Left colon (tissue), 2 donors: ENCODE measurements at places on chromosomes 11 and 22.

GRCh38 chr11:78269806-78270205 lies 81.1 kb downstream of the USP35 start:
- no peak for DNase-seq

GRCh38 chr22:28027453-28028448 lies 108.7 kb upstream of the PITPNB start:
- DNase-seq = no peak

DNA sequence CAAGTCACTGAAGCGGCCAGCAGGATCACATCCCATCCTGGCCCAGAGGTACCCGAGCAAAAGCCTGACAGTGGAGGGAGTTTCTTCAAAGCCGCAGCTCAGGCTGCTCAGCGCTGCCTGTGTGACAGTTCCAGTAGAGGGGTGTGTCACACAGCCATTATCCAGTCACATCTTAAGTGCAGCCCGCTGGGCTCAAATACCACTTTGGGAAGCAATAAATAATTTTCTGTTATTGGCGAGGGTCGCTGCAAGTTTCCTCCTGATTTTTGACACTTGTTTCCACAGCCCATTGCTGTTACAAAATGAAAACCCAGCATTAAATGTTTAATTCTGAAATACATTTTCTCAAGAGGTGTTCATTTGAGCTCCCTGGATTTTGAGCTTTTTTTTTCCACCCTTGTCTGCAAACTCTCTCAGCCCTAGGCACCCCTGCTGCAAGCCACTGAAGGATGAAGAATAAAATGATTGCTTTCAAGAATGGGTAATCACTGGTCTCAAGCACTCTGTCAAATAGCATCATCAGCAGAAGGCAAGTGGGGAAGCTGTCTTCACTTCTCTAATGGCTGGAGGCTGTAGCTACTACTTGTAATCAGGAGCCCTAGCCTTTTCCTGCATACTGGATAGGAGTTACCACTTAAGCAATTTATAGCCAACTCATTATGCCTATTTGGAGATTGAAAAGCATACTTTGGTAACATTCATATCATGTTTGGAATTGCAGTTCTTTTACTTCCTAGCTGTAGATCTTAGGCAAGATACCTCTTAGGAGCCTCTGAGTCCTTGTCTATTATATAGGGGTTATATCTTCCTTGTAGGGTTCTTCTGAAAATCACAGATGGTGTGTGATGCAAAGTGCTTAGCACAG lies 373.7 kb downstream of the METTL15 start:
- DNase-seq = no peak

DNA sequence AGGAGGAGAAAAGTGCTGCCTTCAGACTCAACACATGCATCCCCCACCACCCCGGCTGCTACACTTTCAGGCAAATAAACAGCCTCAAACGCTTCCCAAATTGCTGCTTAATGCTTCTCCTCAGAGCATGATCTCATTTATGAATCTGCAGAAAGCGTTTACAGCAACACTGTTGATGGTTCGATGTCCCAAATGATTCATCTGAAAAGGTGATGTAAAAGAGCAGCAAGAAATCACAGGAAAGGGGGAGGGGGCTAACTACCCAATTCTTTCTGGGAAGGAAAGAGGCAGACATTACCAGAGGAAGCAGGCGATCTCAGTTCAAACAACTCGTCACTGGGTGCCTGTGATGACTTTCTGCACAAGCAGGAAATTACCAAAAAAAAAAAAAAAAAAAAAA lies 119.6 kb downstream of the TENM4 start:
- no peak for DNase-seq

- no peak for DNase-seq
Measured at GRCh38 chr22:26670459-26670858, 13.1 kb downstream of the MIAT start.

DNA sequence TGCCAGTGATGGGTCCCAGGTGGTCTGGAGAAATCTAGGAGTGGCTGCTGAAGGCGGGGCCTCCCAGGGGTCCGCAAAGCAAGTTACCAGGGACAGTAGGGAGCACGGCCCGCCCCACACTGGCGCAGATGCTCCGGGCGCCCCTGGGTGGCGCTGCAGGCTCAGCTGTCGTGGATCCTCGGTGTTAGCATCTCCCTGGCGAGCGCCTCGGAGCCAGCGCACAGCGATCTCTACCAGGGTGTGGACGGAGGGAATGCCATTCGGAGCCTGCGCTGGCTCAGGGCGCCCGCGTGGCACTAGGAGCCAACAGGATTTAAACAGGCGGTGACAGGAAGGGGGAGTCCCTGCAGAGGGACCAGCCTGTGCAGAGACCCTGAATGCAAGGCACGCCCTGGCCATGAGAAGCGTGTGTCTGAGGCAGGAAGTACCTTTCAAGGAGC lies 20.2 kb downstream of the FADS3 start:
- peak; percentile 56 for DNase-seq

DNA sequence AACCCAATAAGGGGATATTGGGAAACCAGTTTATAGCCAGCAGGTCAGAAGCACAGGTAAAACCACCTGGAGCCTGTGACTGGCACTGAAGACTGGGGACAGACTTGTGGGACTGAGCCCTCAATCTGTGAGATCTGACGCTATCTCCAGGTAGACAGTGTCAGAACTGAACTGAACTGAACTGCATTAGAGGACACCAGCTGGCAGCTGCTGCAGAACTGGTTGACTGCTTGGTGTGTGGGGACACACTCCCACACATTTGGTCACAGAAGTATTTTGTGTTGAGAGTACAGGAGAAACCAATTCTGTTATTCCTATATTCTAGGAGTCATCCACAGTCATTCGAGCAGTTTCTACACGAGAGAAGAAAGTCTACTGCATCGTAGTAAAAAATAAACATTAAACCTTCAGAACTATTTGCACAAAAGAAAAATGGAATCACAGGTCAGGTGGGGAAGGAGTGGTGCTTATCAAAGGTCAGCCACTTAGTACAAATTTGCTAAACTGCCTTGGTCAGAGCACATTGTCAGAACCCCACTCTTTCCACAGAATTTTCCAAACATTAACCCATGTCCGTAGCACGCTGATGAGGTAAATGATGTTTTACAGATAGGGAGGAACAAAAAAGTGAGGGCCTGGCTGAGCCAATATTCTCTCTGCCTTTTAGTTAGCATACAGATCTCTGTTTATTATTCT lies 77.2 kb downstream of the SIK3 start:
- DNase-seq = no peak

DNA sequence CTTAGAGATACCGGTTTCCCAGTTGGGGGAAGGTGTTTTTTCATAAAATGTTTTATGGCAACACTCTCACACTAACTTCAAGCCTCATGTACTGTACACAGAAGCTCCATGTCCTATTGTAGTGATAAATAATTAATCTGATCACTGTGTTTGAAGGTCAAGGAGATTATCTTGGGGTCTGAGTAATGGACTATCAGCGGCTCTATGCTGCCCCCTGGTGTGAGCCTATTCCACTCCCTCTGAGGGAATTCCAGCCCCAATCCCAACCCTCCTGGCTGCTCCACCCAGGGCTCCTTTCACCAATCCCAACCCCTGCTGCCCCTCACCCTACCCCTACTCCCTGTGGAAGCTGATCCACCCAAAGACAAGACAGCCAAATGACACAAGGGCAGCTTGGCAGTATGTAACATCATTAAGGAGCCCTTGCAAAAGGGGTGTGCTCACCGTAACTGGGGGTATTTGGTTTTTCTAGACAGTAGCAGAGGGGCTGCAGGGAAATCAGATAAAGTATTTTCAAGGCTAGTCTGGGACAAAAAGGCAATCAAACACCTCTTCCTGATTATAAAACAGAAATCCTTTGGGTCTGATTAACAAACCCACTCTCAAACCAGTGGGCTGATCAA lies 22.3 kb downstream of the HPS4 start:
- peak; percentile 31 for DNase-seq

DNA sequence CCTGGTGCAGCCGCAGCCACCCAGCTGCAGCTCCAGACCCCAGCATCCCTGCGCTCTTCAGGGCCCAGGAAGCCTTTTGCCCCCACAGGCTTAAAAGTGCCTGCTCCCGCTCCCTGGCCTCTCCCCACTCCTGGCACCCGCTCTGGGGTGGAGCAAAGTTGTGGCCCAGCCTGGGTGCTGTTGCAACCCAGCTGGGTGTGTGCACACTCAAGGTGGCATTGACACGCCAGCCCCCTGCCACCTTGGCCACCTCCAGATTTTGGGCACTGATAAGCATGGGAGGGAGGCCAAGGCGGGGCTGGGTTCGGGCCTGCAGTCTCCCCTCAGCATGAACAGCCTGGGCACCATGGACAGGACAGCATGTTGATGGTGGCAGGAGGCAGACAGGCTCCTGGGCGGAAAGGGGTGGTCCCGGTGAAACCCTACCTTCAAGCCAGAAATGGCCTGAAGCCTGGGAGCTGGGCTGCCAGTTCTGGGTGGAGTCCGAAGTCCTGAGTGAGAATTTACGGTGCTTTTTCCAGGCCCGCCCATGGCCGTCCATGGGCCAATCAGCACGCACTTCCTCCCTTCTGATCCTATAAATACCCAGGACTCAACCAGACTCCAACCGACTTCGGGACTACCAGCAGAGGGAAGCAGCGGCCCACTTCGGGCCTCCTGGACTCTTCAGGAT lies 23.6 kb upstream of the RNASEH2C start:
- peak; percentile 55 for DNase-seq

DNA sequence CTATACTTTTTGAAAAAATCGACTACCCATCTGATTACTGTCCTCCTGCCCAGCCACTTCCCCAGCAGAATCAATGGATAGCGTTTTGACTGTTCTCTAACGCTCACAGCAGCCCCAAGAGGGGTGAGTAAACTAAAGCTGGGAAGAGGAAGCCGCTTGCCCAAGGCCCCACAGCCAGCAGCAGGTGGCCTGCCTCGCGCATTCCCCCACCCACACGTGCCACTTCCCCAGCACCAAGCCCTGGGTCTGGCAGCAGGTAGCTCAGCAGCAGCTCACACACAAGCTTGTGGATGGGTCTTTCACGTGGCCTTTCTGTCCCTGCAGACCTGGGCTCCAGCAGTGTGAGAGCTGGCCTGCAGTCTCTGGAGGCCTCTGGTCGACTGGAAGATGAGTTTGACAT lies 34.3 kb downstream of the TOM1 start:
- no peak for DNase-seq

DNA sequence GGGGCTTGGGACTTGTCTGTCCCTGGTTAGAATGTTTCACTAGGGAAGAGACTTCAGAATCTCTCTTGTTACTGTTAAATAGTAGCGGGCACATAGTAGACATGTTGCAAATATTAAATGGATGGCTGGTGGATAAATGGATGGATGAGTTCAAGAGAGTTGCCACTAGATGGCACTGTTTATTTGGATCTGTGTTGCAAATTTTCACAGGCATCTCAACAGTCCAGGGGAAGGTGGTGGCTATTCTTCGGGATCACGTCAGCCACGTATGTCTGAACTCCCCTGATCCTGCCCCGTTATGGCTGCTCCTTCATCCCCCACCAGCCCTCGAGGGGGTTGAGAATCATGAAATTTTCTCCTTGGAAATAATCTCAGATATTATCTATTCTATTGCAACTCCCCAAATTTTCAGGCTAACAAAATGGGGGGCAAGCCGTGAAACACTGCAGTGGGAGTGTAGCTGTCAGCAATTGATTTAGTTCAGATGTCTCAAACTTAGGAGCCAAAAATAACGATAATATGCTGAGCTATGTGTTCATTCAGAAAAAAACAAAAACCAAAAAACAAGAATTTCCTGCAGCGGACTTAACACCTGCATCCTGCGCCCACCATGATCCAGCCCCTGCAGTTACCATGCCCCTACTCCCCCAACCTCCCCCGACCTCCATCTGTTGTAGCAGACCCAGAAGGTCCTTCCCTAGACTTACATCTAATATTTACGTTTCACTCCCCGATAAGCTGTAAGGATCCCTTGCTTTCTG lies 29.1 kb upstream of the BIRC3 start:
- DNase-seq = no peak

DNA sequence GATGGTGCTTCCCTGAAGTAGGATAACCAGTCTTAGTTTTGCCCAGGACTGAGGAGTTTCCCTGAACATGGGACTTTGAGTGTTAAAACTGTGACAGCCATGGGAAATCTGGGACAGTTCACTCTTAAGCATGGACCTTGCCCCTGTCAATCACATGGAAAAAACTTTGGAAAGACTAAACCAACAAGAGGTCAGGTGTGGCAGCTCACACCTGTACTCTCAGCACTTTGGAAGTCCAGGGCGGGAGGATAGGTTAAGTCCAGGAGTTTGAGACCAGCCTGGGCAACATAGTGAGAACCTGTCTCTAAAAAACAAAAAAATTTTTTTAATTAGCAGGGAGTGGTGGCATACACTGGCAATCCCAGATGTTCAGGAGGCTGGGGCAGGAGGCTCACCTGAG lies 3.3 kb upstream of the AMBRA1 start:
- no peak for DNase-seq

DNA sequence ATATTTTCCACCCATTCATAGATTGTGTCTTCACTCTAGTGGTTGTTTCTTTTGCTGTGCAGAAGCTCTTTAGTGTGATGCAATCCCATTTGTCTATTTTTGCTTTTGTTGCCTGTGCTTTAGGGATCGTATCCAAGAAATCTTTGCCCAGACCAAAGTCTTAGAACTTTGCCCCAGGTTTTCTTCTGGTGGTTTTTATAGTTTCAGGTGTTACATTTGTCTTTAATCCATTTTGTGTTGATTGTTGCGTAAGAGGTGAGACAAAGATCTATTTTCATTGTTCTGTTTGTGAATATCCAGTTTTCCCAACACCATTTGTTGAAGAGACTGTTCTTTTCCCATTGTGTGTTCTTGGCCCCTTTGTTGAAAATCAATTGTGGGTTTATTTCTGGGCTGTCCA lies 6.4 kb downstream of the IL10RA start:
- DNase-seq = no peak

GRCh38 chr11:121654259-121654842 lies 201.6 kb upstream of the SORL1-AS1 start:
- no peak for DNase-seq

GRCh38 chr11:73478737-73479347 lies 102.6 kb downstream of the RELT start:
- no peak for DNase-seq

- no peak for DNase-seq
Measured at GRCh38 chr11:61531044-61531443, 22.5 kb downstream of the LRRC10B start.

GRCh38 chr11:124098141-124098540 lies 17.1 kb upstream of the VWA5A start:
- no peak for DNase-seq

GRCh38 chr11:2443881-2444820 lies at the start of gene TRPM5:
TRPM5 (minus strand) TSS chr11:2444514; CDS start chr11:2423036, 21,478 bp downstream.
- DNase-seq = peak; percentile 73

DNA sequence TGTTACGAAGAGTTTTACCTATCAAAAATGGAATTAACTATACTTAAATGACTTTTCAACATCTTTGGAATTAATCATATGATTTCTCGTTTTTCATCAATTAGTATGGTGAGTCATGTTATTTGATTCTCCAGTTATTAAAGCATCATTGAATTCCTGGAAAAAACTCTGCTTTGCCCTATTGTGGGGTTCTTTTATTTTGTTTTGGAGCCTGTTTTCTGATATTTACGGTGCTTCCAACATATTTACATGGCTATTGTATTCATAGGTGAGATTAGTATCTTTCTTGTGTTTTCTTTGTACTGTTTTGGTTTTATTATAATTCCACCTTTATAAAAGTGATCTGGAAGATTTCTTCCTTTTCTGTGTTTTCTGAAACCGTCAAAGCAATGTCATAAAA lies 902.7 kb downstream of the TBC1D22A start:
- no peak for DNase-seq
